Foreskin keratinocyte (primary cell): ENCODE measurements at places on chromosomes 2 and 18. TPM values are rescaled to one million over a fixed set of nuclear protein-coding genes. Genes with fewer than 3 reads are reported as not detected.

Gene ACTG2
- total RNA-seq = 0.21 and 0.37 TPM in 2 replicates

Gene ZBTB7C
- under 0.01 and 0.07 TPM in 2 replicates for total RNA-seq

Gene SCN7A
- total RNA-seq = 0.07 TPM in 1 of 2 replicates, not detected in the other

Gene LYG2
- total RNA-seq = not detected in 2 replicates

Gene FABP1
- total RNA-seq = not detected in 2 replicates
